ENCODE measurements at places on chromosomes 6 and 20. TPM values are rescaled to one million over a fixed set of nuclear protein-coding genes. Genes with fewer than 3 reads are reported as not detected.

DNA sequence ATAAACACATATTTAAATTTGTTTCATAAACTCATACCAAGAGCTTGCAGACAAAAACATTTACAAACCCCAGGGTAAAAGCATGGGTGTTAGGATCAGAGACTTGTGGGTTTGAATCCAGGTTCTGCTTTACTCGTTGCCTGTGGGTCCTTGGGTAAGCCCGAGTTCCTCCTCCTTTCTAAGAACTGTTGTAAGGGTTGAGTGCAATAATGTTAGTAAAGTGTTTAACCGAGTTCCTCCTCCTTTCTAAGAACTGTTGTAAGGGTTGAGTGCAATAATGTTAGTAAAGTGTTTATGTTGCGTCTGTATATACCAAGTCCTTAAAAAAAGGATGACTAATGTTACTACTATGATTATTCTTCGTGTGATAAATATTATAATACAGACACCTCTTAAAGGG is 18.7 kb downstream of the CCDC170 start:
- DNase-seq: no peak

- DNase-seq: no peak
These were observed 222.9 kb downstream of the LAMA2 start for GRCh38 chr6:129105793-129106192.

BTNL2 gene
- not detected for polyA plus RNA-seq

DNA sequence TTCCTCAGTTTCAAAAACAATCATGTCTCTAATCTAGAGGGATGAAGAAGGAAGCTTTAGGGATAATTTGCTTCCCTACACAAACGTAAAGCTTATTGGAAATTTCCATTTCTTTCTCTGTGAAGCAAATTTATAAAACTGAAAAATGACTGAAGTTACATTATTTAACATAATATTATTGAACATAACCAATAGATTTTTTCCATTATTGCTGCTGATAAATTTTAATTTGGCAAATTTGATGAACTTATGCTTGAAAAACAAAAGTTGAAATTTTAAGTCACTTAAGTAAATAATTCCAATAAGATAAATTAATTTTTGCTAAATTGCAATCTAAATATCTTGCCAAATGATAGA is 140.9 kb downstream of the GMDS start:
- no peak for DNase-seq

- no peak for DNase-seq
These were observed 345.9 kb downstream of the ARHGAP18 start for GRCh38 chr6:129364037-129364436.

SGK2 gene
- polyA plus RNA-seq: 11.8 TPM

GRCh38 chr6:45657226-45657625 is 279.5 kb upstream of the SUPT3H start:
- no peak for DNase-seq

DNA sequence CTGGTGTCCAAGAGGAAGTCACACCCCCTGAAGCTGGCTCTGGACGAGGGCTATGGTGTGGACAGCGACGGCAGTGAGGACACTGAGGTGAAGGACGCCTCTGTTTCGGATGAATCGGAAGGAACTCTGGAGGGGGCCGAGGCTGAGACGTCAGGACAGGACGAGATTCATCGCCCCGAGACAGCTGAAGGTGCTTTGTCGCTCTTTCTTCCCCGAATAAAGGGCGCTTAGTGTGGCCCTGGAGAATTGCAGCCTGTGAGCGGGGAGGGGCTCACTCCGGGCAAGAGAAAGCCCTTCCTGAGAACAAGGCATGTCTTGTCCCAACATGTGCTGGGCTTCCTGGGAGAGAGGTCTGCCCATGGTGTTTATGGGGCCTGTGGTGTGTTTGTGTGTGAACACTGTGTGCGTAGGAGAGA is 41.4 kb downstream of the MYT1 start:
- no peak for DNase-seq

GRCh38 chr6:13375360-13375878 is 47.1 kb upstream of the TBC1D7 start:
- DNase-seq: no peak

KIF6 gene
- polyA plus RNA-seq: 0.39 TPM

DNA sequence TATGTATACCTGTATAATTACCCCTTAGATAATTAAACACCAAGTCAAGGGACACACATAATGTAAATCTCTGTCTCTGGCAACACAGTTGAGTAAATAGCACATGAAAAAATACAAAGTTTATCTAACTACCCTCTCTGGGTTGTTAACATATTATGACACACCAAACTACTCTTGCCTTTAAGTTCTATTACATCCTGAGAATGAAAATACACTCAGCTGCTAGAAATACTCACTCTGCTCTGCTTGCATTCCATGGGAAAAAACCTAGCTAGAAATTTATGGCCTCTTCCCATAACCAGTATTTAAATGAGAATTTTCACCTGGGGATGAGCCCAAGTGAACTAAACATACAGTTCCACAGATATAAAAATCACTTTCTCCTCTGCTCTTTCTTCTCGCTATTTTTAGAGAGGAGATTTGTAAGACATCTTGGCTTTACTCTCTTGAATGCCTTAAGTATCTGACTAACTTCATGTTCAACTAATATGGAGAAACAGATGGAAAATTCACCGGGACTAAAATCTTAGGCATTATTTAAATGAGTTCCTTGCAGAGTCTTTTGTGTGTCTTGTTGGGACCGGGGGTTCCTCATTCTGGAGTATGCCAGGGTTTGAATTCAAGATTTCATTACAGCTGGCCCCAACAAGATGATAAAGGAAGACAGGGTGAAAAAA is 140.9 kb downstream of the GJA10 start:
- no peak for DNase-seq

DNA sequence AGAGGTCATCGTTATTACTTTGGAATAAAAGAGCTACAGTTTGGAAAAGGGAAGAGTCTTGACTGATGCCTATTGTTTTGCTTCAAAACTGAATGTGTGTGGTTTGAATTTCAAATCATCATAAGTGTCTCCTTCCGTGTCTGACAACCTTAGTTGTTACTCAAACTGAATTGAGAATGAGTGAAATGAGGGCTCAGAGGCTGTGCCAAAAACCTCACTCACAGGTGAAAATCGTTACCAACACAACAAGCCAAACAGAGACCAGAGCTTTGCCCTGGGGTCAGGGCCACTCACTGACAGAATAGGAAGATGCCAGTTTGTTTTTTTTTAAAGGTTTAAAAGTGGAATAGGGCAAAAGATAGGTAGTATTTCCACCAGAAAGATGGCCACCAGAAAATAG is 15.2 kb upstream of the SIRT5 start:
- DNase-seq: no peak

GRCh38 chr6:107458672-107459282 is 587 bp downstream of the PDSS2 start:
- DNase-seq: peak; percentile 29

MYCT1 gene
- polyA plus RNA-seq: not detected

DNA sequence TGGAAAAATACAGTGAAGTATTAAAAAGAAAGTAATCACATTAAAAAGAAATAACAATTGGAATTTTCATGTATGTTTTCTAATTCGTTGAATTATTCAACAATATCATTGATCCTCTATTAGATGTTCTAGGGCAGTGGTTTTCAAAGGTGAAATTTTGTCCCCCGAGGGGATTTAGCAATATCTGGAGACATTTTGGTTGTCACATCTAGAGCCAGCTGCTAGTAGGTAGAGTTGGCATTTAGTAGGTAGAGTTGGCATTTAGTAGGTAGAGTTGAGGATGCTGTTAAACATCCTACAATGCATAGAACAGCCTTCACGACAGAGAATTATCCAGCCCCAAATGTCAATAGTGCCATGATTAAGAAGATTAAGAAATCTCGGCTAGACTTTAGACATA is 173.7 kb downstream of the BCAS1 start:
- DNase-seq: no peak

SNX14 gene
- 46.6 TPM for polyA plus RNA-seq

NR2E1 gene
- polyA plus RNA-seq: not detected

- DNase-seq: no peak
These were observed 50.2 kb downstream of the COL12A1 start for GRCh38 chr6:75155631-75156030.

Measured in A549 (cell line).